ENCODE measurements at places on chromosomes 6 and 20.

GRCh38 chr6:152360034-152360433 is 277.1 kb downstream of the SYNE1 start:
- DNase-seq, result no peak

DNA sequence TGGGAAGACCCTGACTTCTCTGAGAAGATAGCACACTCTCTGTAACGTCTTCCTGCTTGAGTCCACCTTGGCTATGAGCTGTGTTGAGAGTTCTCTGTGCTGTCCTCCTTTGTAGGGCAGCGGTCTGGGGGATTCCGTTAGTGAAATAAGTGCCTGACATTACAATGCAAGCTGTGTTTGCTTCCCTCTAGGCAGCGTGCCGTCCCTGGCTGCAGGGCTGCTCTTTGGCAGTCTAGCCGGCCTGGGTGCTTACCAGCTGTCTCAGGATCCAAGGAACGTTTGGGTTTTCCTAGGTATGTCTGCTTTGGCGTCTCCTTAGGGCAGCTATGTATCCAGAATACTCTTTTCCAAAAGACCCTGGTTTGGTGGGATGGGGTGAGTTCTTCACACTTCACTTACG is 2.8 kb downstream of the TMEM14C start:
- DNase-seq, result no peak

- DNase-seq, result no peak
Measured at GRCh38 chr6:122790423-122791309, 1.6 kb downstream of the SMPDL3A start.

DNA sequence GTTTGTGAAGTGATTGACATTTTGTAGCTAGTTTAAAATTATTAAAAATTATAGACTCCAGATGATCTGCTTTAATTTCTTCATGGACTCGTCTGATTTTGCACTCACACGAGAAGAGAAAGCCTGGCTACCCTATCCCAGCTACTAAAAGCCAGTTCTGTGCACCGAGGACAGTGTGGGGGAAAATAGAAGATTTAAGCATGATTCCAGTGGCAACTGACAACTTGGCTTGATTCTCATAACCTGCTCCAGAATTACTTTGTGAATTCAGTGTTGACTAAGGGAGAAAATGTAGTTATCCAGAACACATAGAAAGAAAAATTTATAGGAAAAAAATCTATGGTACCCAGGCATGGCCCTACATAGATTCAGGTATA is 88.7 kb downstream of the SNAP25 start:
- no peak for DNase-seq

GRCh38 chr6:24959319-24959718 is 23.6 kb upstream of the RIPOR2 start:
- DNase-seq, result no peak

GRCh38 chr20:64113796-64114355 is 6.5 kb upstream of the NPBWR2 start:
- DNase-seq, result no peak

- DNase-seq, result no peak
Measured at GRCh38 chr6:140602431-140603248, 1228.2 kb upstream of the CITED2 start.

- DNase-seq, result no peak
Measured at GRCh38 chr6:10384610-10385523, 30.0 kb downstream of the TFAP2A start.

- no peak for DNase-seq
Measured at GRCh38 chr6:36625158-36625919, 31.2 kb downstream of the SRSF3 start.

DNA sequence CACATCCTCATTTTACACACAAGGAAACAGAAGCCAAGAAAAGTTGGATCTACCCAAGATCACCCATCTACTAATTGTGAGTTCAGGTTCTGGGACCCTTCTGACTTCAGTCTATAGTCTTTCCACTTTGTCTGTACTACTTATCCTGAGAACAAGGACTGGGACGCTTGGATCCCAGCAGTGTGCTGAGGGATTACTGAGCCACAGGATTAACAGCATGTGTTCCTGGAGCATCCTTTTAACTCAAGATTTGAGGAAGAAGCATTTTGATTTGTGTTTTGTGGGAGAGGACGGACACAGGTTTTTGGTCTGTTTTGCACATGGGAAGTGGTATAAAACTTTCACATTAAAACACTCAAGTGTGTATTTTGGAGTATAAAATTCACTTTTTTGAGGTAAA is 4.4 kb downstream of the ENPP4 start:
- DNase-seq, result no peak

DNA sequence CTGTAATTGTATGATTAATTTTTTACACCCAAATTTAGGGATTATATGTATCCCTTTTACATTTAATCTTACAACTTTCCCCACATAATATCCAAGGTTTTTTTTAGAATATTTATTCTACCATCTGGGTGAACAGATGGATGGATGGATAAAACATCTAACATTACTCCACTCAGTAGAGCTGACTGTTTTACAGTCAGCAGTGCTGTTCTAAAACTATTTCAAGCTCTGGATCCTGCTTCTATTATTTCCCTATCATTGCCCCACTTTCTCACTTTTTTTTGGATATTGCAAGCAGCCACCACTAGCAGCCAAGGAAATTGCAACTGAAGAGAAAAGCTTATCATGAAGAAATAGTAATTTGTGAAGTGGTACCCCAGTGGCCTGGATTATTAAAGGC is 173.7 kb downstream of the ARHGAP18 start:
- no peak for DNase-seq

GRCh38 chr6:170147056-170147787 is 143.7 kb downstream of the DLL1 start:
- no peak for DNase-seq

DNA sequence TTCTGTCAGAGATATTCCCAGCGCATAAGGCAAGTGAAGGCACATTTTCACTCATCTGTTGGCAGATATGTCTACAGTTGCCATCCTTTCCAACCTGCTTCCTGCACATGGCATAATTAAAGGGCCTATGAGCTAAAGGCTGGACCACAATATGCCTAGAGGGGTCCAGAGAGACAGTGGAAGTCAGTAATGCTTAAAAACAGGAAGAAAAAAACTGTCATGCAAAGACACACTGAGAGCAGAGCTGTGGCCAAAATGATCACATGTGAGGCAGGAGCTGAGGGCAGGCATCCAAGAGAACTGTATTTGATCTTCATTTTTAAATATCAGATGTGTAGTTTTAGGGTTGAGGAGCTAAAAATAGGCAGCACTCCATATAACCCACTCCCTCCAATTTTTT is 125.0 kb upstream of the BACH2 start:
- DNase-seq, result no peak

DNA sequence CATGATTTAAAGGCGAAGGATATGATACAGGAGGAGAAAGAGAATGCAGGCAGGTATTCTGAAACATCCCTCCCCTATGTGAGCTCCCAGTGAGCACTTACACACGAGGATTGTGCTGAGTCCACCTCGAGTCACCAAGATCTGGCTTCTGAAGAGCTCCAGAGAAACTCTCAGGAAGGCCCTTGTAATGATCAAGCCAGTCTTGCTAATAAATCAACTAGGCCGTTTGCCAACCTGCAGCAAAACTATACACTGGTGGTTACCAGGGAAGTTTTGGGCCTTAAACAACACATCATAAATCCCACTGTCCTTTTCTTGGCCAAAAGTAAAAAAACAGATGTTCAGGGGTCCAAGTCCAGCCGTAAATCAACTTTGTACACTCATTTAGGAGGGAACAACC is 79.2 kb downstream of the STXBP5 start:
- no peak for DNase-seq

DNA sequence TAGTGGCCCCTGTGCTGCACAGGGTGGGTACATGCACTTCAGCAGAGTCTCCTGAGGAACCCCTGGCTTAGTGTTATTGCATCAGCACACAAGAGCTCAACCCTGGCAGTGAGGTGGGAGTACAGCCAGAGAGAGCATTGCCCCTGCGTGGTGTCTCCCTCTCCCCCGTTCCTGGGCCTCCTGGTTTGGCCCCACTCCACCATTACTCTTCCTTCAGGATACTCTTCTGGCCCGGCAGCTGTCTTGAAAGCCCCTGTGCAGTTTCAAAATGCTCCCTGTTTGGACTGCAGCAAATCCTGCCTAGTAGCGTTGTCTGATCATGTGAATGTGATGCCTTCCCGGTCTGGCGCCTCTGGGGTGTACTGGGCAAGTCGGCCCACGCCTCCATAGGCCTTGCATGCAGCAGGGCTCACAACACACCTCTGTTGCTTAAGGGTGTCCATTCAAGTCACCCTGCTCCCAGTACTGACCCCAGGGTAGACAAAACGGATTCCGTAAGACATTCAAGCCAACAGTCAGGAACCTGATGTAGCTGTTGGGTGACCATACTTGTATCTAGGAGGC is 32.1 kb downstream of the TXNDC5 start:
- no peak for DNase-seq

DNA sequence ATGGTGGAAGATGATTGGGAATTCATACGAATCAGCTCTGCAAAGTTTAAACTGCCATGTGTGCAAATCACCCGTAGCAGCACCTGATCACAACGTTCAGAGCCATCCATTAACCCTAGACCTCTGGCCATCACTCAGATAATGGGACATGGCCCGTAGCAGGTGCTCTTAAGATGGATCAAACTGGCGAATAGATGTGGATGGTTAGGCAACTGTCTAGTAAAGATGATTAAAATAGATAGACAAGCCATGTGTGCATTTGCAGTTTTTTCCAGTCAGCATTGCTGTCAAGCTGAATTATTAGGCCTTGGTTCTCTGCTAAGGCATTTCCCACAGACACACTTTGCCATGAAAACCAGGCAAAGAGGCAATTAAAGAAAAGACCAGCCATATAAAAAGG is 40.6 kb upstream of the PHACTR1 start:
- DNase-seq, result no peak

DNA sequence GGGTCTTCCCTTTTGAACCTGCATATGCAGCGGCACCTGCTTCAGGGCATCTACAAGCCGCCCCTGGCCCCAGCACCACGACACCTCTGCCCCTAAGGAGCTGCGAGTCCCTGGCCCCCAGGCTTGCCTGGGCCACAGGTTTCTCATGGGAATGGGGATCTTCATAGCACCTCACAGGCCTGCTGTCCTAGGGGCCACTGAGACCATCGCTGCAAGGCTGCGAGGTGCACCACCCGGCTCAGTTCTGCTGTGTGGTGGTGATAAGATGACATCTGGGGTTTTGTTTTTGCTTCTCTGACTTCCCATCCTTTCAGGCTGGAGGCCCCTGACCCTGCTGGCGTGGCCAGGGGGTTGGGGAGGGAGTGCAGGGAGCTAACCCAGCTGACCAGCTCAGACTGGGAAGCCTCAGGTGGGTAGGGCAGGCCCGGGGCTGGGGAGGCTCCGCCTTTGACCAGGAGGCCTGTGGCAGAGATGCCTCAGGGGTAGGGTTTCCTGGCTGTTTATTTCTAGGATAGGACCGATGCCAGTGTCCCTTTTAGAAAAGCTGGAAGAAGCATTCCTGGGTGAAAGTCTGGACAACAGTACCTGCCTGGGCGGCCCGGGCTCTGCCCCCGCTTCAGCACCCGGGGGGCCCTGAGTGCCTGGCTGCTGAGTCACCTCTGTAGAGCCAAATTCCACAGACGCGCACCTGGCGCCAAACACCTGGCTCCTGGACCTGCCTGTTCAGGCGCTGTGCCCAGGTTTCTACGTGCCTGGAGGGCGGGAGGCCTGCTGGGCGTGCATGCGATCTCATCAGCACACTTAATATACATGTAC is 264.7 kb downstream of the DLL1 start:
- DNase-seq, result no peak

GRCh38 chr6:3549314-3549940 is 92.6 kb upstream of the SLC22A23 start:
- no peak for DNase-seq

- no peak for DNase-seq
Measured at GRCh38 chr6:169224185-169224695, 29.4 kb downstream of the THBS2 start.

GRCh38 chr20:10178727-10179313 is 39.8 kb upstream of the SNAP25 start:
- no peak for DNase-seq

- DNase-seq, result no peak
Measured at GRCh38 chr6:3825851-3826581, 23.2 kb upstream of the FAM50B start.

GRCh38 chr20:33237989-33238388 is 2.2 kb downstream of the BPIFA1 start:
- no peak for DNase-seq

DNA sequence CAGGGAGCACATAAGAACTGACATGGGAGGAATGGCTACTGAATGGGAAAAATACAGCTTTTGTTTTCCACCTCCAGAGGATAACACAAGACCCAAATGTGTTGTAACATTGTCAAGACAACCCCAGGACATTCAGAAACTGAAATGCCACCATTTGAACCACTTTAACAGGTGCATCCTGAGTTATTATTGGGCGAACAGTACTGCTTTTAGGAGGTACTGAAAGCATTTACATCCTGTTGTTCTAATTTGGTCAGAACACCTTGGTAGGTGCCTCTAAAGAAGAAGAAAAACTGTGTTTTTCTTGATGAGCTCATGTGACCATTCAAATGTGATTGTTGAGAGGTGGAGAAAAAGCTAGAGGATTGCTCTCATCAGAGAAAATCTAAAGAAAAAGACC is 6.4 kb upstream of the TXNDC5 start:
- DNase-seq, result no peak

- DNase-seq, result no peak
Measured at GRCh38 chr20:19322061-19322985, 109.9 kb downstream of the SLC24A3 start.

GRCh38 chr6:17483391-17484016 is 90.1 kb downstream of the CAP2 start:
- no peak for DNase-seq

- DNase-seq, result no peak
Measured at GRCh38 chr20:4962241-4962855, 39.0 kb downstream of the SLC23A2 start.

GRCh38 chr6:113560908-113561307 is 296.2 kb upstream of the MARCKS start:
- no peak for DNase-seq

DNA sequence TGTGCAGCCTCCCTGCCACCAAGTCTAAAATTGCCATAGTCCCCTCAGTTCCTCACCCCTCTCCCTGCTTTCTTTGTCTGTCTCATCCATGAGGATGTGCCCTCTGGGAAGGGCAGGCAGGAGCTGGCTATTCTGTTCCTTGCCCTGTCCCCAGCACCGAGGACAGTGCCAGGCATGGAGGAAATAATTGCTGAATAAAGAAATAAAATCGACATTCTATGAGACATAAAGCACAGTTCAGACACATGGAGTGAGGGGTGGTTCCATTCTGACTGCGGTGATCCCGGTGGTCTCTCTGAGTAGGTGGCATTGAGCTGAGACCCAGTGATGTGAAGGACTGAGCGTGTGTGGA is 23.5 kb upstream of the NOL4L start:
- DNase-seq, result no peak

DNA sequence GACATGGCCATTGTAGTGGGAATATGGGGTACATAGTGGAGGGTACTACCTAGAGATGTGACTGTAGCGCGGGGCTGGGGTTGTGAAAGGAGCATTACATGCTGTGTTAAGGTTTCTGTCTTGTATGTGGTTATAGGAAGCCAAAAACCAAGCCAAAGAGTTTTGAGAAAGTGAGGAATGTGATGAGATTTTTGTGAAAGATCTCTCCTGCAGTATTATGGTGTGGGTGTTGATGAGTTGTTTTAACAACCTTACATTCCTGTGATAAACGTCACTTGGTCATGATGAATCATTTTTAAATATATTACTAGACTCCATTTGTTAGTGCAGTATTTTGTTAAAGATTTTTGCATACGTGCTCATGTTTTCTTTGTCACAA is 48.9 kb downstream of the ZFAND3 start:
- no peak for DNase-seq
